ENCODE measurements at places on chromosomes 1 and 21.
A peak's percentile ranks its signal among the peaks of the same experiment; 100 is the strongest.

DNA sequence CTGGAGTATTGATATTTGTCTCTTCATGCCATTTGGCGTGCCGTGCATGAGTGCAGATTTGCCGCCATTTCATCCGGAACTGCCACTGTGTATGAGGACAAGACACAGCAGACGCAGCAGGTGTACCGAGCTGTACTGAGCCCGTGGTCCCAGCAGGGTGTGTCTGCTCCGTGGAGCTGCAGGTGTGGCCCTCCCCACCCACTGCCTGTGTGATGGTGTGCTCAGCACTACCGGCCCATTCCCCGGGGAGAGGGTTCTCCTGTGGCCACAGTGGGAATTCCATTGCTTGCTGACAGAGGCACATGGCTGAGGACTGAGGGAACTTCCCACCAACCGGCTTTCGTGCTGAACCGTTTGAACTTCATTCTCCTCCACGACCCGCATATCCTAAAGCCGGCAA lies 34.3 kb upstream of the COL6A1 start:
- DNase-seq: no peak

DNA sequence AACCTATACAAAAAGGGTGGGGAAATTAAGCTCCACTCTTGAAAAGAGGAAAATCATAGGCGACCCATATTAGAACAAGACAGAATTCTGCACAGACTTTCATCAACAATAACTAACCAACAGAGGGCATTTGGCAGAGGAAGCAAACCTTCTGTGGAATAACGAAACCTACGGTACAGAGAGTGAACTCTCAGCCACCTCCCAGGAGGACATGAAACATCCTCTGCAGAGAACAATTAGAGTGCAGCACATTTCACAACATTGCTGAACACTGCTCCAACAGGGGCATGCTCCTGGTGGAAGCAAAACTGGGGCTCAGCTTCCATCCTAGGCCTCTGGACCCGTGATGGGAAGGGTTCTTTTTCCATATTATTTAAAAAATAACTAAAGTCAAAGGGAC lies 110.9 kb downstream of the KCNJ15 start:
- DNase-seq: no peak

GRCh38 chr1:30847358-30847972 lies 61.1 kb downstream of the SDC3 start:
- DNase-seq: peak; percentile 76

GRCh38 chr1:153568367-153569099 lies 2.9 kb upstream of the S100A2 start:
- DNase-seq: peak; percentile 92

DNA sequence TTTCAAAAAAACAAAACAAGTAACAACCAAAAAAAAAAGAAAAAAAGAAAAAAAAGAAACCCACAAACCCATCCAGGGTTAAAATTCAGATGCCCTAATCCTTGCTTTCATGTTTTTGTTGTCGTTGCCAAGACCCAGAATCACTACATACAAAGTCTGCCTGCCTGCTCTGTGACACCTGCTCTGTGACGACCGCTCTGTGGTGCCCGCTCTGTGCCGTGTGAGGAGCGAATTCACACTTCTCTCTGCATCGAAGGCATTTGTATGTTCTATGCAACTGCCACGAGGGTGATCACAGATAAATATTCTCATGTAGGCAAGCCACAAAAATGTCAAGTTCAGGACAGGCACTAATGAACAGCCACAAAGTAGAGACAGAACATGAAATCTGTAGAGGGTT lies 178.6 kb downstream of the SLC45A1 start:
- DNase-seq: no peak

DNA sequence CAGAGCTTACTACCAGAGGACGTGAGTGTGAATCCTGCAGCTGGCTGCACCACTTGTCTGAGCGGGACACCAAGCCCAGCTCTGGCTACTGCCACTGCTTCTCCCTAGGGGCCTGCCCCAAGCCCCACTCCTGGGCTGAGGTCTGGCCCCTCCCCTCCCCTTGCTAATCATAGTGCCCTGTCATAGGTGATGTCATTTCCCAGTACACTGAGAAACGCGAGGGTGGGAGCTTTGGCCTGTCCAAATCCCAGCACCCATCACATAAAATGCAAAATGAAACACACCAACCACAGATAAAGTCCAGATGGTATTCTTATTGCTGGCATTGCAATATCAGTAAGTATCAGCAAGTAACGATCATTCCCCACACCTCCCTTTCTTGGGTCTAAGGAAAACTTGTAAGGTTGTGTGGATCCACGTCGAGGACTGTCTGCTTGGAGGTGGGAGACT lies 77.7 kb downstream of the TOMM20 start:
- DNase-seq: no peak
